ENCODE measurements at places on chromosomes 13 and 19.

GRCh38 chr19:21921691-21922180, 85.8 kb upstream of the ZNF43 start:
- DNase-seq: no peak

GRCh38 chr13:35216131-35216530, 260.4 kb downstream of the MAB21L1 start:
- no peak for DNase-seq

GRCh38 chr19:55549500-55550320, 4.4 kb upstream of the SBK3 start:
- DNase-seq: no peak

- DNase-seq: no peak
Observed at GRCh38 chr13:42592915-42593900, 19.3 kb downstream of the TNFSF11 start.

DNA sequence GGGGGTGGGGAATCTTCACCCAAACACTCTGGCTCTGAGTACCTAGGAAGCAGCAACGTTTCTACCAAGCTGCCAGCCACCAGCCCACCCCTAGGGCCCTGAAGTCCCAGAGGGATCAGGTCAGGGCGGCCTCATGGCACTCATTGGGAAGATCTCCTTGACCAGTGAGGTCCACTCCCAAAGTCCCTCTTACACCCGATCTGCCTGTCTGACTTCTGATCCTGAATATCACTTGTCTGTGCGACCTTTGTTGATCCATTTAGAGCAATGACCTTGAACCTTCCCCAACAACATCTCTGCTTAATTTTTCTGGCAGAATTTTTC, 2.1 kb upstream of the GNA15 start:
- no peak for DNase-seq

All from T-helper 1 cell (primary cell).